NCI-H187 (cell line): ENCODE measurements at places on chromosomes 12 and 14.

- DNase-seq: no peak
These were observed 130.6 kb downstream of the MON2 start for GRCh38 chr12:62597253-62597652.

DNA sequence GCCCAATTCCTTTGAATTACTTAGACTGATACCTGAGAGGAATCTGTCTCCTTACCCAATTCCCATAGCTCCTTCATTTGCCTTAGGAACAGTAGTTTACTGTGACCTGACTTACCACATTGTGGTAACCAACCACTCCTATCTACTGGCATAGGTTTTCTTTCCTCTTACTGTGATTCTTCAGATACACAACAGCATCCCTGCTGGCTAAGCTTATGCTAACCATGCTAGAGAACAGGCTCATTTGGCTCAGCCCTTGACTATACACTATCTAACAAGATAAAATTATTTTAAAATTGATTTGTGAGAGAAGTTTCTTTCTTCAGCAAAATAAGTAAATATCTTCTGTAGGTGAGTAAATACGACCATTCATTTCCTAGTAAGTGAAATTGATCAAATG lies 320.4 kb upstream of the DDHD1 start:
- no peak for DNase-seq

DNA sequence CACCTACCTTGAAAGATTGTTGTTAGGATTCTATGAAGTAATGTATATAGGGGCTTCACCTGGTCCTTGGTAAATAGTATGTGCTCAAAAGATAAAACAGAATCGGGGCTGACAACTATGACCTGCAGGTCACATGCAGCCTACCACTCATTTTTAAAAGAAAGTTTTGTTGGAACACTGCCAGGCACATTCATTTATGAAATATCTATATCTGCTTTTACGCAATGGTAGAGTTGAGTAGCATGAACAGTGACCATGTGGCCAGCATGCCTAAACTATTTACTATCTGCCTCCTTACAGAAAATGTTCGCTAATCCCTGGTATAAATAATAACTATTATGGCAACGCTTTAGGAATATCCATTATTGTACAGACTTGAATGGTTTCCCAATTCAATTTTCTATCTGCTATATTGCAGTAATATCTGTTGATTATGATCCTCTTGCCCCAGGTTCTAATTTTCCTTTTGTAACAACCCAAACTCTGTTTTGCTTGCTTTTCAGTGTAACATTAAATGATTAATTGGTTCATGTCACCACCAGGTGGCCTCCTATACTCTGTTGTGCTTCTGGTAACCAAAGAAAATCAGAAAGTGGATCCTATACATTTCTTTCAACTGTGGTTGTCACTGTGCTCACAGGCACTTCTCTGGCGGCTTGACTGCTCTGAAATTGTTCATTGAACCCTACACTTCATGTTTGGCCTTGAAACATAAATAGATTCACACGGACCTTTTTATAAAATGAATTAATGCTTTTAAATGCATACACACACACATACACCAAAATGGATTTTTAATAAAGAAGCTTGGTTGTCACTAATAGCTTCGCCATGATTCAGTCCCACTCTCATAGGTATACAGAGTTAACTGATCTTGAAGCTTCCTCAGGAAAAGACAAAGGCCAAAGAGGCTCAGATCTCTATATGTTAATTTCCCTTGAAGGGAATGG lies 227.7 kb upstream of the NPAS3 start:
- DNase-seq: peak; percentile 3

GRCh38 chr12:26135010-26135420 lies 10.2 kb upstream of the BHLHE41 start:
- DNase-seq: peak; percentile 7

DNA sequence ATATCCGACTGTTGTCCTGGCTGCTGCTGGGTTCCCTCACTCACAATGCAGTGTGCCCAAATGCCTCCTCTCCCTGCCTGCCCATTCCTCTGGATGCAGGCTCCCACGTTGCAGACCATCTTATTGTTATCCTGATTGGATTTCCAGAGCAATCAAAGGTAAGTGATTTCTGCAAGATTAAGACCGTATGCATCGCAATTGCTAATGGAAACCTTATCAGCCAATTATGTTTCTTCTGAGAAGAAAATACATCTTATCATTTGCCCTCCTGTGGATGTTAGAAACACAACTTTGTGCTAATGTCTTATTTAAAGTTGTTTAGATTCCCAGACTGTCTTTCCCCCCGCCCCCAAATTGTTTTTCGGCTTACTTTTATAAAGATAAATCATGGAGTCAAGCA lies 98.1 kb downstream of the PRIMA1 start:
- DNase-seq: no peak

DNA sequence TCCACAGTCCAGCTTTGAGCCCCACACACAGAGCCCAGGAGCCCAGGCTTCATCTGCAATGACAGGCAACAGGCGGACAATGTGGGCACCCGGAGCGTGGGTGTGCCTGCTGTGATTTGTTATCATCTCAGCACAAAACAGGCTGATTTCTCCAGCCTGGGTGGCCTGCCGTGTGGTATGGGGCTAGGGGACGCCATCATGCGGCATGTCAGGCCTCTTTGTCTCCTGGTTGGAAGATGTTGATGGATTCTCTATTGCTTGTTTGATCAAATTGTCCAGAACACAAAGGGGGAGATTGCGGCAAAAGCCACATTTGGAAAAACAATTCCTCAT lies 147.1 kb downstream of the KIF26A start:
- DNase-seq: no peak

- no peak for DNase-seq
These were observed 34.1 kb upstream of the CPM start for GRCh38 chr12:68967046-68967445.

DNA sequence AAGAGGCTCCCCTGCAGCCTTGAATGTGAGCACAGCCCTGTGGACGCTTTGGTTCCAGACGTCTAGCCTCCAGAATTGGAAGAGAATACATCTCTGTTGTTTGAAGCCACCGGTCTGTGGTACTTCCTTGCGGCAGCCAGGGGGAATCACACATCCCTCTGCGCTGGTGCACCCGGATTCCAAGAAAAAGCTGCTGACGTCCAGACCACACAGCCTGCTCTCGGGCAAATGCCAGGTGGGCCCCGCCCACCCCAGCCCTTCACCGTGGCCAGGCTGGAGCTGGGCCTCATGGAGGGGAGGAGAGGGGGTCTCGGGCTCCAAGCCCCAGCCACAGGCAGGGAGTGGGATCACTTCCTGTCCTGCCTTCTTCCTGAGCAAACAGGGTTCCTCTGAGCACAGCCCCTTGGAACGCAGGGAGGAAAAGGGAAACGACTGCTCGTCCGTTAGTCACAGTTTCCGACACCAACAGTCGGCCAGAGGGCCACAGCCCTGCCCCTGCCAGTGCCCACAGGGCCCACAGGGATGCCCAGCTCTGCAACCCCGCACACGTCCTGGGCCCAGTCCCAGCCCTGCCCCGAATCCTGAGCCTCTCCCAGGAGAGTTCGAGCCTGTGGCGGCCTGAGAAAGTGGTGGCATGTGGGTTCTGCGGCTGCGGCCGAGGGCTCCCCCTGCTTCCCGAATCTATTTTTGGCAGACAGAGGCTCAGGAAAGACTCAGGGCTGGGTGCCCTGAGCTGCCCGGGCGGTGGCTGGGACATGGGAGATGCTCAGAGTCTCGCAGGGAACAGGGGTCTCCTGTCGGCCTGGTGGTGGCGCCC lies 85.3 kb downstream of the RFLNA start:
- DNase-seq: no peak

GRCh38 chr12:1318327-1319031 lies 275.9 kb downstream of the FBXL14 start:
- DNase-seq: no peak

- no peak for DNase-seq
These were observed 13.0 kb downstream of the ERG28 start for GRCh38 chr14:75647640-75648039.

GRCh38 chr12:44519931-44520330 lies 356.2 kb downstream of the NELL2 start:
- no peak for DNase-seq
